Choroid plexus epithelial cell (primary cell): ENCODE measurements at places on chromosomes 1 and 21.

DNA sequence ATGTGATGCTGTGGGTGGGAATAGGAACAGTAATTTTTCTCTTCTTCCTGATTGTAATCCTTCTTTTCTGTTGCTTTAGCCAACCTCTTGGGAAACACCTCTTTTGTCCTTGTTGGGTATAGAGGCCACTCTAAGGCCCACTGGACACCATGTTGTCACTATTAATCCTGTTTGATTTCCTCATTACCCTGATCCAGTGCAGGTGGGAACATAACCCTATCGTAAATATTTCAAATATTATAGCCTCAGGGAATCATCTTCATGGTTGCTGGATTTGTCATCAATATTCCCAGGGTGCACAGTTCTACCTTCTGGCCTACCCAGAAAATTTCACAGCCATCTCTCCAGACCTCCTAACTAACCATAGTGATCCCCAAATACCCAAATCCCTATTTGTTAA is 27.9 kb upstream of the SLC6A9 start:
- DNase-seq = no peak

DNA sequence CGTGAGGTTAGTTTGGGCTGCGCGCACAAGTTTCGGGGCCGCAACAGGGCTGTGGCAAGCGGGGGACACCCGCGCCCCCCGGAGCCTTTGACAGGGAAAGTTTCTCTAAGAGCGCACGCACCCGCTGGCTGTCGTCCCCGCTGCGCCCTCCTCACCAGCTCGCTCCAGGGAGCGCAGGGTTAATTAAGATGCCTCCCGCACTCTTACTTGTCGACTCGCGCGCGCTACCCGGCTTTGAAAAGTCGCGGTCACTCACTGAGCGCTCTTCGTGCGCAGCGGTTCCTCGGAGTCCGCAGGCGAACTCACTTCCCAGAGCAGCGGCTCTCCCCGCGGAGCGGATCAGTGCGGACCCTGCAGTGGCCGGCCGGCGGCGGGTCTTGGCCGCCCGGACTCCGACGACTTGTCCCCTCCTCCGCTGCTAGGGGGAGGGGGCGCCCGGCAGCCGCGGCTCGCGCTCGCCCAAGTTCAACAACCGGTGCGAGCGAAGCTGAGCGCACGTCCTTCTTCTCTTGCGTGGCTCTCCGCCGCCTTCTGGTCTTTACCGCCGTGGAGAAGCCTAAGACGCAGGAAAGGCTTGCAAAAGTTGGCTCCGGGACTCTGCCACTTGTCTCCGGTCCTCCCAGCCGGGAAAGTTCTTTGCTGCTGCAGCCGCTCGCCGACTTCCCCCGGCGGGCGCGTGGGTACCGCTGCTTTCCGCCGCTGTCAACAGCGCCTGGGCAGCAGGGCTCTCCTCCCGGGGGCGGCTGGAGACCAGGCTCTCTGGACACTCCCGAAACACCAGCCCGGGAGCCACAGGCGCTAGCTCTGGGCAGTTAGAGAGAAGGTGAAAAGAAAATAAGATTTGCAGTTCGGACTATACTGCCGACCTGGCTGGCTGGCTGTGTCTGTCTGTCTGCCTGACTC is 506 bp downstream of the JUN start:
- DNase-seq = peak; percentile 76

DNA sequence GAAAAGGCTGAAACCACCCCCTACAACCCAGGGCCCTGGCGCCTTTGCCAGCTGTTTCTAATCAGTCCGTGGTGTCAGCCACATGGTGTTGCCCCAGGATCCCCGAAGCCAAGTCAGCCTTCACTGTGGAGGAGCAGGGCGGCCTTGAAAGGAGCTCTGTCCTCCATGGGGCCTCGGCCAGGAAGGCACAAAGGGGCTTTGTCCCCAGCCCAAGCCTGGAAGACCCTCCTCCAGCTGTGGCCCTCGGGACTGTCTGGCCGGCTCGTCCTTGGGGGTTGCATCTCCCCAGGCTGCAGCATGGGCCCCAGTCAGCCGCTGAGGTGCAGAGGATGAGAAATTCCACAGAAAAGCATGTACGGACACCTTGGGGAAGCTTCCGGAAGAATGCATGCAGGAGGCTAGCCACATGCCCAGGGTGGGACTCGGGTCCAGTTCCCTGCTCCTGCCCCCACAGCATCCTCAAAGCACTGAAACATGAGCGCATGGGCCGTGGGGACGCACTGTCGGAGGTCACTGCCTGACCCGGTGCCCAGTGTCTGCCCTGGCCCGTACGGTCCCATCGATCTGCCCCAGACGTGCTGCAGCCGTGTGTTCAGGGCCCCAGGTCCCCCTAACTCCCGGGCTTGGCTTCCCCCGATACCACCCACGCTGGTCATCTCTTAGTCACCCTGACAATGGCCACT is 38.6 kb upstream of the POFUT2 start:
- no peak for DNase-seq

GRCh38 chr1:212628046-212628445 is 19.5 kb downstream of the ATF3 start:
- DNase-seq = no peak

DNA sequence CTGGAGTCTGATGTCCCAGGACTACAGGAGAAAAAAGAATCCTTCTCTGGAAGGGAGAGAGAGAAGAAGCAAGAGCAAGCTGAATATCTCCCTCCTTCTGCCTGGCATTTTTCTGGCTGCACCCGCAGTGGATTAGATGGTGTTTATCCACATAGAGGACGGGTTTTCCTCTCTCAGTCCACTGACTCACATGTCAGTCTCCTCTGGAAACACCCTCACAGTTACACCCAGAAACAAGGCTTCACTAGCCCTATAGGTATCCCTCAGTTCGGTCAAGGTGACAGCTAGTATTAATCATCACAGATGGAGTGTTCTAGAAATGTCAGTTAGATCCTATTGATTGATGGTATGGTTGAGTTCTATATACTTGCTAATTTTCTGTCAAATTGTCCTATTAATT is 87.9 kb downstream of the RHOU start:
- DNase-seq = no peak

GRCh38 chr1:153801786-153802697 is 26.8 kb downstream of the SLC27A3 start:
- no peak for DNase-seq

DNA sequence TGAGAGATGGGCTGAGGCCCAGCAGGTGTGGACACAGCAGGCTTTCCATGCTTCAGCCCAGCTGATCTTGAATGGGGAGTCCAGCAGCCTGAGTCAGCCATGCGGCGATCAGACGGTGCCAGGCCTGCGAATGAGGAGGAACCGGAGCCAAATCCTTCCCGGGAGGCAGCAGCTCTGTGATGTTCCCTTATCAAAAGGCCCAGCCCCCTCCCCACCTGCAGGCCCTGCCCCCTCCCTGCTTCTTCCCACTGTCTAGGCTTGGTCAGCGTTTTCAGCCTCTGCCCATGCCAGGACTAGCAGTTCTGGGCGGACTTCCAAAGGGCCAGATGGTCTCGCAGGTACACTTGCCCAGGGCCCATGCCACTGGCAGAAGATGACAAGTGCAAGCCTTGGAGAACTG is 253.8 kb downstream of the KAZN start:
- DNase-seq = no peak

GRCh38 chr1:2124446-2125198 is 70.0 kb downstream of the FAAP20 start:
- DNase-seq = no peak

DNA sequence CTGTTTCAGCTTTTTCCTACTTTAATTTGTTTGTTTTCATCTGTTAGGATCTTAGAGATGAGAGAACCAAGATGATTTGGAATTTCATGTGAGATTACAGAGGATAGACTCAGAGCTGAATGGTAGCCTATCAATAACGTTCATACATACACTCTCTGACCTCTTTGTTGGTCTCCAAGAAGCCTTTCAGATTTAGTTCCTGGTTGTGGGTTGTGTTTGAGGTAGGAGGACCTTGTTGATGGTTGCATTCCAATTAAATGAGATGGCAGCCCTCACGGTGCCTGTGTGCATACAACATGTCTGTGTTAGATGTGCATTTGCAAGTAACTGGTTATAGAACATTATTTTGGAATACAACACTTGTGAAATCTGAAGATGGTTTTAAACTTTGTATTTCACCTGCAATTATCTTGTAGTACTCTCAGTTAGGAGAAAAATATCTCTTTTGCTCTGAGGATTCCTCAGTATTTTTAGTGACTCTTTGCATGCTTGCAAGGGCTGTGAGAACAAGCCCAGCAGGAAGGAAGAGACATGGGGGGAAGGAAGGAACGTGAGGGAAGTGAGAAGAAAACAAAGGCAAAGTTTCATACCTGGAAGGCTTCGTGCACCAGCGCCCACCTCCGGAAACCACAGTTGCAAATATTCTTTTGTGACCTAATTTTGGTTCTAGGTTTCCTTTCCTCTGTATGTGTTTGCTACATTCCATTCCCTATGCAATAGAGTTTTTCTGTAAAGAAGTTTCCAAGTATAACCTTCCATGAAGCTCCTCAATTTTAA is 291.8 kb downstream of the DISC1 start:
- peak; percentile 79 for DNase-seq

DNA sequence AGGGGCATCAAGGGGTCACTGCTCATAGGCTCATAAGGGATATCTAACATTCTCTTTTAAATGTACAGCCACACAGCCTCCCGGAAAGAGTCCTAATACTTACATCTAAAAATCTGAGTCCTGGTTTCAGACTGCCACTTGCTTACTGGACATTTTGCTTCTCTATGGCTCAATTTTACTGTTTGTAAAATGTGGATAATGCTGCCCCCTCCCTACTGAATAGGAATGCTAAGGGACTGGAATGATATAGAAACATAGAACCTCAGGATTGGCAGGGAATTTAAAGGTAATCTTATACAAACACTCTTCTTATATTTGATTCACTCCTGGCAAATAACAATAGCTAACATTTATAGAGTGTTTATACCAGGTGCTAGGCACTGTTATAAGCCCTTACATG is 910 bp upstream of the TNR start:
- DNase-seq = no peak

GRCh38 chr1:96364576-96364975 is 357.0 kb upstream of the PTBP2 start:
- peak; percentile 55 for DNase-seq

DNA sequence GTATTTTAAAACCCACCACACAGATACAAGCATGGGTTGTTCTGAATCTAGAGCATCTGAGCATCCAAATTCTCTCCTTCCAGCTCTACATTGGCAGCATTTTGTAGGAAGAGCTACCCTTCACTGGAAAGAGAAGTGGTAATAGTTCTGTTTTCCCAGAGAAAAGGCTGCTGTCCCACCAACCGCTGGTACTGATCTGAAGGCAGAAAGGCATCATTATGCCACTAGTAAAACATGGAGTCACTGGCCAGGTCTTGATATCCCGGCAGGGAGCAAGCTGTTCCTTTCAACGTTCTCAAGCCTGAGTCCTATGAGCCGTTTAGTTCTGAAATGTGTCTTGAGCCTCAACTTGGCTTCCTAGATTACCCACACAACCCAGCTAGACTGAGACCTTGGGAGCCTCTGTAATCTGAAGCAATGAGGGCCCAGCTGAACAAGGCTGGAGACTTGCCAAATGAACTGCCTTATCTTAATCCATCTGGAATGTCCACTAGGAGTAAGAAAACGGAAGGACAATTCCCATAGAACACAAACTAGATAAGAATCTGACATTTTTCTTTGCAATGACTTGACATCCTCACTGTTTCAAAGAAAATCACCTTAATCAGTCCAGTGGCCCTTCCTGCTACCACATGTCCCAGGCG is 116.8 kb downstream of the KCNH1 start:
- no peak for DNase-seq

DNA sequence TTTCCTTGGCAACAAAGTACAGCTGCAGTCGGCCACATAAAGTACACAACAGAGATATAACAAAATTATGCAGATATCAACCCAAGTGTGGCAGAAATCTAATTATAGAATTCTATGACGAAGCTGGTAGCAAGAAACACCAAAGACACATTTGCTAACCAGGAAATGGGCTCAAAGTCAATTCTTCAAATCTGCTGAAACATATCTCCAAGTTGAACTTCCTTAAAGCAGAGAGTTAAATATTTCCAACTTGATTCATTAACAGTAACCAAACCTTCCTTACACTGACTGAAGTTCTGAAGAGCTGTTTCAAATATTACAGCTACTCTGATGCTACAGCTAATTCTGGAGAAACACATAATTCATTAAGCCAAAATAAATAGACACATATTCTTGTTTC is 67.6 kb upstream of the SDC3 start:
- DNase-seq = peak; percentile 69

DNA sequence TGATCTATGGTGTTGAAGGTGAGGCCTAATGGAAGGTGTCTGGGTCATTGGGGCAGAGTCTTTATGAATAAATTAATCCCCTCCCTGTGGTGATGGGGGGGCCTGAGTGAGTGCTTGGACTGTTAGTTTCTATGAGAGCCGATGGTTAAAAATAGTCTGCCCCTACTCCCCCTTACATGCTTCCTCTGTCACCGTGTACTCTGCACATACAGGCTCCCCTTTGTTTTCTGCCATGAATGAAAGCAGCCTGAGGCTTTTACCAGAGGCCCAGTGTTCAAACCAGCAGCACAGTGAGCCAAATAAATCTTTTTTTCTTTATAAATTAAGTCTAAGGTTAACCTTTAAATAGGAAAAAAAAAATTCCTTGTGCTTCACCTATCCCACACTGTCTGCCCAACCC is 657.0 kb downstream of the AMY1C start:
- no peak for DNase-seq

DNA sequence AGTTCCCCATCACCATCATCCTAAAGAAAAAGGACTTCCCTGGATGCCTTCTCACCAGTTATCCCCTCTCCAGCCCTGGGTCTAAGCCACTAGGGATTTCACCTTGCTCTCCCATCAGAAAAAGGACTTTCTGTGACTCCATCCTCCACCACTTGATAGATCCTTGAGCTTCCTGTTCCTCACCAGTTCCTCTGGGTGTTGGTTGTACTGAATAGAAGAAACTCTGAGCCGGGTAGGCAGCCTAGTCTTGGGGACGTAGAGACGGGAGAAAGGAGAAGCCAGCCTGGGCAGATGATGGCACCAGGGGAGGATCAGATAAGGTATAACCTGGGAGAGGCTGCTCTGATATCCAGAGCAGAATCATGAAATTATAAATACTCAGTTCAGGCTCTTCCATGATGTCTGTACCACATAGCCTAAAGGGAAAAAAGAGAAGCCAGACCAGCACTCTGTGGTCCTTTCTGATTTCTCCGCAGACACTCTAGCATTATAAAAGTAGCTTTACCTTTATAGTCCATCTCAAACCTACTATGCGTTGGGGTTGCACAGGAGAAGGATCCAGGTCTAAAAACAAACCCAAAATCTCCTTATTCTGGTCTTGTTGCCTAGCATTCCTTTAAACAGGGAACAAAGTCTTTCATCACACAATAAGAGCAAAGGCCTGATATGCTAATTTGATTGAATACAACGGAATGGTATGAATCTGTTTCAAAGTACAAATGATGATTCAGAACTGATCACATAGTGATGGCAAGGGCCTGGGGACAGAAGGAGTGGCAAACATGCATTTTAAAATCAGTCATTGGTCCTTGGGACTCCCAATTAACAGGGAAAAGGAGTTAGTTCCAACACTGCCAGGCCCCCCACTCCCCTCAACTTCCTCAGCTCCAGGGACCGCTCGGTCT is 1.2 kb upstream of the CD34 start:
- no peak for DNase-seq
